Placental pericyte (primary cell): ENCODE measurements at places on chromosomes 6 and 20. TPM values are rescaled to one million over a fixed set of nuclear protein-coding genes. Genes with fewer than 3 reads are reported as not detected.

The HFE gene
- total RNA-seq, result 7.7 and 16.9 TPM in 2 replicates

The SLC22A3 gene
- 7.3 and 19.3 TPM in 2 replicates for total RNA-seq

The SMAP1 gene
- total RNA-seq, result 21.3 and 24.9 TPM in 2 replicates

The ABHD16B gene
- total RNA-seq, result not detected in 2 replicates

The TCF15 gene
- not detected in 2 replicates for total RNA-seq

The PI16 gene
- 0.14 TPM in 1 of 2 replicates, not detected in the other for total RNA-seq

The PPIL6 gene
- 1.8 and 2.6 TPM in 2 replicates for total RNA-seq

The POLR1C gene
- total RNA-seq, result 30.9 and 36.4 TPM in 2 replicates

The ARFRP1 gene
- 43.4 and 45.5 TPM in 2 replicates for total RNA-seq

The TFAP2C gene
- total RNA-seq, result 0.44 and 27.3 TPM in 2 replicates

The KHDRBS2 gene
- not detected in 2 replicates for total RNA-seq

The OLIG3 gene
- total RNA-seq, result not detected in 2 replicates

The RBPJL gene
- total RNA-seq, result not detected in 2 replicates

The FOXA2 gene
- under 0.01 and 5.0 TPM in 2 replicates for total RNA-seq

The MSH5 gene
- 7.0 and 26.8 TPM in 2 replicates for total RNA-seq

The SLC35F1 gene
- under 0.01 TPM in 1 of 2 replicates, not detected in the other for total RNA-seq

The ZHX3 gene
- total RNA-seq, result 9.0 and 38.4 TPM in 2 replicates

The SALL4 gene
- total RNA-seq, result 0.29 and 0.88 TPM in 2 replicates

The GPX5 gene
- not detected in 2 replicates for total RNA-seq

The MYL9 gene
- total RNA-seq, result 120 and 127 TPM in 2 replicates

The PRDM13 gene
- total RNA-seq, result not detected in 2 replicates

The ADISSP gene
- total RNA-seq, result 13.8 and 31.2 TPM in 2 replicates

The HDAC2 gene
- total RNA-seq, result 62.8 and 68.6 TPM in 2 replicates

The SEMG1 gene
- total RNA-seq, result not detected in 2 replicates

The PRRT1 gene
- total RNA-seq, result 0.29 and 0.44 TPM in 2 replicates

The HLA-DMA gene
- total RNA-seq, result 0.14 and 1.5 TPM in 2 replicates

The GGTLC1 gene
- not detected in 2 replicates for total RNA-seq

The BMP2 gene
- 6.8 and 45.2 TPM in 2 replicates for total RNA-seq

The BMP7 gene
- total RNA-seq, result not detected in 2 replicates

The UST gene
- 14.9 and 18.4 TPM in 2 replicates for total RNA-seq
